Thyroid gland (tissue), 4 donors: ENCODE measurements at places on chromosomes 1 and 21.

GRCh38 chr1:212459656-212460055, 26.9 kb downstream of the NENF start:
- no peak for DNase-seq

- no peak for DNase-seq
Measured at GRCh38 chr1:29392036-29392435, 155.7 kb downstream of the PTPRU start.

DNA sequence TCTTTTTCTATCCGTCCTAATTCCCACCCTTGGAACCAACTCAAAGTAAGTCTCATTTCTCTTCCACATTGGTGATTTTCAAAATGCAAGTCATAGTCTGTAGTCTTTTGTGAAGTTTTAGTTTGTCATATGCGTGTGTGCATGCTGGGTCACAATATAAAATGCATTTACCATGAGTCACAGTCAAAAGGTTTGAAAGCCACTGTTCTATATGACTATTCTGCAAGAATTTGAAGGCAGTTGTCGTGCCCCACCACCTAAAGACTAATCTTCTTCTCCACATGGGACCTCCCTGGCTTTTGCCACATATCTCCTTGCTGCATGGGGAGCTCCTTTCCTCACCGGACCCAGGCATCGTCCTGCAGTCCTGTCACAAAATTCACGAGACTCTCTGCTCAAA, 1.6 kb downstream of the STPG1 start:
- no peak for DNase-seq

DNA sequence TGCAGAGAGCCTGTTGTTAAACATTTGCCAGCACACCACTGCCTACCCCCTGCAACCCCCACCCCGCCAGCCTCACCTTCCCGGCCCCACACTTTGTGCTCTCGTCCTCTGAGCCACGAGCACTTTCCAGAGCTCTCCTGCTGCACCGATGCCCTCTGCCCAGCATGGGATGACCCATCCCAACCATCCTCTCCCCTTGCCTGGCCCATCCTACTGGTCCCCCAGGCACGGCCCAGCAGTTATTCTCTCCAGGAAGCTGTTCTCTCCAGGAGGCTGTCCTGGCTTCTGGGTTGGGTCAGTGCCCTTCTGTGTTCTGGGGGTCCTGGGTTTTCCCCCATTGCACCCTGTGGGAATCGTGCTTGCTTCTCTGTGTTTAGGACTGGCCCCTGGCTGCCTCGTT, 60.1 kb upstream of the ABCG1 start:
- DNase-seq, result no peak

DNA sequence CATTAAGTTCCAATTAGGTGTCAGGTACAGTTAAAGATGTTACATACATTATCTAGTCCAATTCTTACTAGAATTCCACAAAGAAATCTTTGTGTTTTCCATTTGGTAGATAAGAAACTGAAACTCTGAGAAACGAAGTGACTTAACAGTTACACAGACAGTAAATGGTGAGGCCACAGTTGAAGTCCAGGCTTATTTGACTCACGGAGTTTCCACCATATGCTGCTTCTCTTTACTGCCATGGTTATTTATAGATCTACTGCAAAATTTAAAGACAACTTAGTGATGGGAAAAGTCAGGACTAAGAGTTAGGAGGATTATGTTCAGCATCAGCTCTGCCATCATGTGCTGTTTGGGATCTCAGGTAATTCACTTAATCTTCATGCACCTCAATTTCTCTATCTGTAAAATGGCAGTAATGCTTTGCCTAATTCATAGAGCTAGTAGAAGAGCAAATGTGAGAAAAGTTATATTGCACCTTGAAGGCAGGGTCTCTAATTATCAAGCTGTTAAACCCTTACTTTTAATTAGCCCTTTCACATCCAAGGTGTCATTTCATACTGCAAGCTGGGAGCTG, 26.2 kb upstream of the SAMSN1 start:
- no peak for DNase-seq

DNA sequence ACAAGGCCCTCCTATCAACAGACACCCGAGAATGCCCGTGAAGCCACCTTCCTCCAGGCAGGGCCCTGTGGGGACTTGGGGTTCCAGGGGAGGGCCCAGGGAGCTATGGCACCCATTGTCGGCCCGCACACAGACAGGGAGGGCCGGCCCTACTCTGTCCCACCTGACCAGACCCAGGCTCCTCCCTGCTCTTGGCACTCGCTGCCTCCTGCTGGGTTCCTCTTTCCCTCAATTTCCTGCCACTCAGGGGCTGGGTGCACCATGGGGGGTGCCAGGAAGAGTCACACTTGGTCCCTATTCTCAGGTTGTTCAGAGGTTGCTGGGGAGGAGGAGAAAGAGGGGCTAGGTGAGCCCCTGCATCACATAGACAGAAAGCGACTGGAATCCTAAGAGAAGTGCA, 8.0 kb upstream of the OXCT2 start:
- no peak for DNase-seq

DNA sequence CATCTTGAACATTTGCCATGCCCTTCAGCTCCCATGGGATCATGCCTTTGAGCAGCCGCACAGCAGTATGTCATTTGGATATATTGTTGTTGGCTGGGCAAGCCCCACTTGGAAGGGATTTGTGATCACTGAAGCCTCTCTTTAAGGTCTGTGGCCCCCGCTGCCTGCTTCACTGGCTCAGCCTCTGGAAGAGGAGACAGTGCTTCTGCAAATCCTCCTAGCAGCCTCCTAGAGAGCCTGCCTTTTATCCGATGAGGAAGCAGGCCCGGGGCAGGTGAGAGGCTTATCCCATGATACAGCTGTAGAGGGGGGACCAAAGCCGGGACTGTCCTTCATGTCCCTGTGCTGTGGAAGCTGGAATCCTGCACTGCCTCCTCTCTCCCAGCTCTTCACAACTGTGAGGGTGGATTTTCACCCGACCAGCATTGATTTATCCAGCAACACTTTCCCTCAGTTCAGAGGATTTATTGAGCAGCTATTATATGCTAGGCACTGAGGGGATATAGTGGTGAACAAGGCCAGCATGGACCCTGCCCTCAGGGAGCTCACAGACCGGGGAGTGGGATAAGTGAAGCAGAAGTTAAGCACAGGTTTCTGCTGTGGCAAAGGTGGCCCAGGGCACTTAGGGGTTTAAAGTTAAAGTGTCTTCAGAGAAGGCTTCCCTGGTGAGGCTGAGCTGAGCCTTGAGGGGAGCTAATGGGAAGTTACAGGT, 3.9 kb downstream of the TMEM61 start:
- no peak for DNase-seq

DNA sequence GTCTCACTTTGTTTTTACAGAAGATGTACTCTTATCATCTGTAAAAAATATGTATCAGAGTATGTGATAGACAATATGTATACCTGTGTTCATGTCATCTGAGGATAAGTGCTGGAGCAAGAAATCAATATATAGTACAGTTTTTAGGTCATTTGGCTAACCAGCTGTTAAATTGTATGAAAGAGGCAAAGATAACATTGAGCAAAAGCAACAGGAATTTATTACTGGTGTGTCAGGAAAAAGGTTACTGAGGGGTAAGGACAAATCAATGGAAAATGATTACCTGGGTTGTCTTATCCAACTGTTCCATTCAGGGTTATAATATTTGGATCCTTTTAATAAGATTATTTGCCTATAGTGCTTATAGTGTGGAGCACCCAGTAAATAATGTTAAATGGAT, 4.9 kb downstream of the HIPK1 start:
- DNase-seq, result no peak

DNA sequence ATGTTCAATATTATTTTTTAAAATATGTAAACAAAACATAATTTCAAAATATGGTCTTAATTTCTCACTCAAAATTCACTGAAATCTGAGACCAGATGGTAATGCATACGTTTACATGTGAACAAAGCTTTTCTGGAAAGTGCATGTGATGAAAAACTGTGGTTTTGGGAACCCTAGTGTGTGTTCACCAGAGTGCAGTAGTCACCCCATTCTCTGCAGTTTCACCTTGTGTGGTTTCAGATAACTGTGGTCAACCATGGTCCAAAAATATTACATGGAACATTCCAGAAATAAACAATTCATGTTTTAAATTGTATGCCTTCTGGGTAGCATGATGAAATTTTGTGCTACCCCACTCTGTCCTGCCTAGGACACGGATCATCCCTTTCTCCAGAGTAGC, 2021.9 kb downstream of the MRPL39 start:
- DNase-seq, result no peak
